Anterior cingulate cortex (tissue), 58 donors: ENCODE measurements at places on chromosomes 2 and 18.

- DNase-seq: peak; percentile 26
Measured at GRCh38 chr18:61606759-61607158, 273.5 kb downstream of the CDH20 start.

GRCh38 chr2:201191132-201191875, 8.4 kb downstream of the CASP10 start:
- DNase-seq: no peak

DNA sequence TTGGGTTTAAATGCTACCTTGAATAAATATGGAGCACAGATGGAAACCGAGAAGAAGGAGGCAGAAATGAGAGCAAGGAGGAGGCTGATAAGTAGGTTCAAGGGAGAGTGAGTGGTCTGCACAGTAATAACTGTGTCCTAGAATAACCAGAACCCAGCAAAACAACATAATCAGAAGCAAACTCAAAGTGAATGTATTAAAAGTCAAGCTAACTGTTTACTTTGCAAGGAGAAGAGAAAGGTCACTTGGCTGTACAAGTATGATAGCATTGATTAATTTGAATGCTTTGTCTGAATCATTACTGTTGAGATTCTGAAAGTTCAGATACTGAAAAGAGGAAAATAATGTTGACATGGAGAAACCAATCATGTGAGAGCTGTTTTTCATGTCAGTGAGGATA, 258.8 kb downstream of the PLCL1 start:
- DNase-seq: no peak

GRCh38 chr2:12721566-12722446, 5.1 kb downstream of the TRIB2 start:
- DNase-seq: peak; percentile 51

GRCh38 chr18:28740575-28740974, 563.6 kb upstream of the CDH2 start:
- DNase-seq: no peak

GRCh38 chr18:48788373-48788772, 162.4 kb downstream of the SMAD7 start:
- no peak for DNase-seq
